ENCODE measurements at places on chromosomes 16 and 17. TPM values are rescaled to one million over a fixed set of nuclear protein-coding genes. Genes with fewer than 3 reads are reported as not detected.
A peak's percentile ranks its signal among the peaks of the same experiment; 100 is the strongest.

DNA sequence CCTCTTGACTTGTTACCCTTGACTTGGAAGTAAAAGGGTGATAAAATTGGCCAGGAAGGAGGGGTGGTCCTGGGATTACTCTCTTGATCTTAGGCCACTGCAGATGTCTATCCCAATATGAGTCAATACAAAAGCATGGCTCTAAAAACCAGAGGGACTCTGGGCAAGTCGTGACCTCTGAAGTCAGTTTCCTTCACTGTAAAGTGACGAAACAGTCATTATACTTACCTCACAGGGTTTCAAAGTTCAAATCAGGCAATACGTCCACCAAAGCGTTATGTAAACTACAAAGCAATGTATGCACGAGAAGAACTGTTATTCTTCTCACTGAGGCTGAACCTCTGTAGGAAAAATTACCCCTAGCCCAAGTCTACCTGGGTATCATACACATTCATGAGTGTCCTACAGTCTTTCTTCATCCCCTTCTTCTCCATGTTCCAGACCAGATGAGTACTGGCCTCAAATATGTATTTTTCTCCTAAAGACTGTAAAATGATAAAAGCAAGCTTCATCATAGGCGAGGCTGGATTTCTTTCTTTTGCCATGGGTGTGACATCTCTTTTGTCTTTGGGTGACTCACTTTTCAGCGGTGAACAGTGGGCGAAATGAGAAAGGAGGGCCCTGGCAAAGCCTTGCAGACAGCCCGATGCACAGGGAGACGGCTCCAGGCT lies 34.5 kb upstream of the CLEC18B start:
- no peak for DNase-seq

DNA sequence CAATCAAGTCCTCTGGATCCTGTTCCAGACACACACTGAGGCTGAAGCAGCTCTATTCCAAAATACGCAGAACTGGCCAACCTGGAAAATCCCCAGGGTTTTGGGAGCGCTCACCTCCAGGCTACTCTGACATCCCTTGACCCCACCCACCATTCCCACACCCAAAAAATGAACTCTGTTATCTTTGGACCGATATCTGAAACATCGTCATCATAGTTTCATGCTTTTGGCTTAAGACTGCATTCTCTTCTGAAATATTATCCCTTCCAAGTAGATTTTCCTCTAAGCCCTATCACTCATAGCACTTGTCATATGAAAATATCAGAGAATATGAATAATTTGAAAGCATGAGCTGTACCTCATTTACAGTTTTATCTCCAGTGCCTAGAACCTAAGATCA lies 34.7 kb downstream of the VAT1L start:
- no peak for DNase-seq

DNA sequence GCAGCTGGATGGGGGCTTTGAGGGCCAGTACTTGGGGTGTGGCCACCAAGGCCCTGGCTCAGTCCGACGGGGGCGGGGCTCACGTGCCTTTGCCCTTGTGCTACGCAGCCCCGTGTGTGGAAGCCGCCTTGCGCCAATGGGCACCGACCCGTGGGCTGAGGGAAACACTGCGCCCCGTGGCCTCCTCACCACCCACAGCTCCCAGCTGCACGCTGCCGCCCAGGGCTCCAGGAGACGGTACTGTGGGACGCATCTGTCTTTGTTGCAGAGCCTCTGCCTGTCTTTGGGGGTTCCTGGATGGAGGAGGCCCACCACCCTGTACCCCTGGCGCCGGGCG lies 7.6 kb downstream of the CDH15 start:
- no peak for DNase-seq

GRCh38 chr17:282912-283882 lies 69.4 kb downstream of the RPH3AL start:
- no peak for DNase-seq

DNA sequence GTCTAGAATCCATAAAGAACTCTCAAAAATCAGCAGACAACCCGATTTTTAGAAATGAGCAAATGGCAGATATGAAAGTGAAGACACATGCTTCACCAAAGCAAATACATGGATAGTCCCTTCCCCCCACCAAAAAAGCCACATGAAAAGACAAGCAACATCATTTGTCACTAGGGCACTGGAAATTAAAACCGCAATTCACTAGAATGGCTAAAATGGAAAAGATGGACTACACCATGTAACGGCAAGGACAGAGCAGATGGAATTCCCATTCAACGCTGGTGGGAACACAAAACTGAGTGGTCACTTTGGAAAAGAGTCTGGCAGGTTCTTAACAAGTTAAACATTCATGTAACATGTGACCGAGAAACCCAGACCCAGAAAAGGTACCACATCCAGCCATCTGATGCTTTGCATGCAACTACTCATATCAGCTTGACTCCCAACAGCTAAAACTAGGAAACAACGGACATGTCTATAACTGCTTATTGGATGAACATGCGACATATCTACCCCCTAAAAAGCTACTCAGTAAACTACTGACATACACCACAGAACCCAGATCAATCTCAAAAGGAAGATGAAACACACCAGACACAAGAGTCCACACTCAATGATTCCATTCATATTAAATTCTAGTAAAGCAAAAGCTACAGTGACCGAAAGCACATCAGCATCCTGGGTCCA lies 132.6 kb downstream of the ZNF778 start:
- no peak for DNase-seq

DNA sequence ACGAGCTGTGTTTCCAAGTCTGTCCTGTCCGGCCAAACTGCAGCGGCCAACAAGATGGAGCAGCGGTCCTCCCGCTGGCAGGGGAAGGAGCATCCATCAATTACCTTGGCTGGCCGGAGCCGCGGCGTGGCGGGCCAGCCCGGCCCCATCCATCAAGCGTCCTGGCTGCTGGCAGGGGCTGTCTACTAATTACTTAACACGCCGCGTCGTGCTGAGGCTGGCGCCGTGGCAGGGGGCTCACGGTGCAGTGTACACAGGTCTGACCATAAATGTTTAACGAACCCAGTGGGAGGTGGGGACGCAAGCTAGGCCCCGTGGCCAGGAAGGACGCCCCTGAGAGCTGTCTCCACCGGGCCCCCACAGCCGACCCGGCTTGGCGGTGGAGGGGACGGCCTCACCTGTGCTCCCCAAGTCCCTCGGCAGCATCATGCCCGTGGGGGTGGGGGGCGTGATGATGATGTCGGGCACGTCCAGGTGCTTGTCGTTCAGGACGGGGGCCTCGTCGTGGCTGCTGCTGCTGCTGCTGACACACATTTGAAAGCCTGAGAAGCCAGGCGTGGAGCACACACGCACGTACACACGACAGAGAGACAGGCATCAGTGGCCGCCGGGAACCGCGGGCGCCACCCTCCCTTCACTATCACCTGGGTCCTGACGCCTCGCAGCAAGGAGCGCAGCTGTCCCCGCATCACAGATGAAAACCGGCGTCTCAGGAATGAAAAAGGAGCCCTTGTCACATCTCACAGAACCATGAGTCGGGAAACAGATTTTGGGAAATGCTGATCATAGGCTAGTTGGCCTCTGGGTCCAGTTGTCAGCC lies 21.2 kb upstream of the GINS2 start:
- no peak for DNase-seq

DNA sequence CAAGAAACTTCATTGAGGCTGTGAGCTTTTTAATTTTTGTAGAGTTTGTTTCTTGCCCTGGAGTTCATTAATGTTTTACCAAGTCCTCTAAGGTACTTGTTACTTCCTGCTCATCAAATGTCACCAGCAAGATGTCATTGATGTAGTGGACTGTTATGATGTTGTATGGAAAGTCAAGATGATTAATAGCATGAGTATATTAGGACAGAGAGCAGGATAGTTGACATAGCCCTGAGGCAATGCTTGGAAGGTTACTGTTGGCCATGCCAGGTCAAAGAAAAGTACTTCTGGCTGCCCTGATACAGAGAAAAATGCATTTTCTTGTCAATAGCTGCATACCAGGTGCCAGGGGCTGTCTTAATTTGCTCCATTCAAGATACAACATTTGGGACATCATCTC lies 6.7 kb downstream of the KRTAP1-5 start:
- DNase-seq, result no peak

C16orf89 gene
- 1.0 TPM for total RNA-seq

DNA sequence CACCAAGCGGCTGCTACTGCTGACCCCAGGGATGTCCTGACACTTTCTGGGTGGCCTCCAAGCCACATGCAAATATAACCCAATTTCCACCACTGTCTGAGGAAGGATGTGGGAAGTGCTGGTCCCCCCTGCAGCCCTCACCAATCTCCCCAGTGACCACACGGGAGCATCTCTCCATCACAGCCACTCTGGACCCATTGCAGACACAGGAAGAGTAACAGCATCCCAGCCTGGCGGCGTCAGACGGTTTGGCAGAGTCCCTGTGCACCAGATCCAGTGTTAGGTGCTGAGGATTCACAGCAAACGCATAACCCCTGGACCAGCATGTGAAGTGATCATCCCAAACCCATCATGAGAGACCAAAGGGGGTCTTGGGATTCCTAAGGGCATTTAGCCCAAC lies 163.7 kb upstream of the TNRC6C start:
- DNase-seq, result no peak

LRRC75A gene
- total RNA-seq, result 0.39 TPM

GRCh38 chr17:19573075-19573474 lies 39.4 kb downstream of the SLC47A1 start:
- DNase-seq, result no peak

DNA sequence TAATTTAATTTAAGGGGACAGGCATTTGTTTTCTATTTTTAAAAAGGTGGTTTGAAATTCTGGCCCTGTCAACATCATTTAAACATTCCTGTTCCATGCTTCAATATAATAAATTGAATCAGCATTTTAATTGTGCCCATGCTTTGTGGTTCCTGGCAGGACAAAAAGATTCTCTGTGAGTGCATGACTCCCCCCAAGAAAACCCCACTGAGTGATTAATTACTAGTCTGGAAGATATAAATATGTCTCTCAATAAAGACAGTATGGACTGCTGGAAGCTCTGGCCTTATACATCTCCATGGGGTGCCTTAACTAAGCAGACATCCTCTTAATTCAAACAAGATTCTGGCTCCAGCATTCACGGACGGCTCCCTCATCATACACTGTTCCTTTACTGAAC lies 95.0 kb upstream of the PSMD7 start:
- DNase-seq, result no peak

- DNase-seq, result no peak
Measured at GRCh38 chr17:57514614-57515013, 230.5 kb downstream of the CCDC182 start.

- no peak for DNase-seq
Measured at GRCh38 chr17:66850692-66851091, 15.8 kb downstream of the CACNG5 start.

- DNase-seq, result no peak
Measured at GRCh38 chr16:13438064-13438463, 481.9 kb upstream of the ERCC4 start.

DNA sequence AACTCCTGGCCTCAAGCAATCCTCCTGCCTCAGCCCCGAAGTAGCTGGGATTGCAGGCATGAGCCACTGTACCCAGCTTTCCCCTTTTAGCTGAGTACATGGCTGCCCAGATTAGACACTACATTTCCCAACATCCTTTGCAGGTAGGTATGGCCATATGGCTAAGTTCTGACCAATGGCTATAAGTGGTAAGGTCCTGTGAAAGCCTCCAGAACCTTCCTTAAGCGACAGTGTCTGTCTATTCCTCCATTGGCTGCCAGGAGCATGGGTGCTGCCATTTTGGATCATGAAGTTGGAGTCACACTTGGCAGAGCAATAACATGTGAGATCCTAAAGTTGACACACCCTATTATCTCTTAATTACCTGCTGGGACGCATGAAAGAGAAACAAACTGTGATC lies 24.4 kb upstream of the CRHR1 start:
- peak; percentile 36 for DNase-seq

DNA sequence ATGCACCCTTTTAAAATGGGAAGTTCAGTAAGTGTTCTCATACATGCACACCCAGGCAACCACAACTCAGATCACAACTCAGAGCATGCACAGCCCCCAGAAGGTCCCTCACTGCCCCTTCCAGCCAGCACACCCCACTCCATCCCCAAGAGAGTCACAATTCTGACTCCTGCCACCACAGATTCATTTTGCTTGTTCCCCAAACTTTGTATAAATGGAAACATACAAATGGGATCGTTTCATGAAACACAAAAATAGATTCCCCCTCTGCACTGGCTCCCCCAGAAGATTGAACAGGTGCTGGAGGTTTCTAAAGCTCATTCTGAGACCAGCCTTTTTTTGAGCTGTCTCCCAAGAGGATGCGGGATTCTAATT lies 3.3 kb upstream of the TNFRSF13B start:
- DNase-seq, result no peak

ABCC12 gene
- not detected for total RNA-seq

DNA sequence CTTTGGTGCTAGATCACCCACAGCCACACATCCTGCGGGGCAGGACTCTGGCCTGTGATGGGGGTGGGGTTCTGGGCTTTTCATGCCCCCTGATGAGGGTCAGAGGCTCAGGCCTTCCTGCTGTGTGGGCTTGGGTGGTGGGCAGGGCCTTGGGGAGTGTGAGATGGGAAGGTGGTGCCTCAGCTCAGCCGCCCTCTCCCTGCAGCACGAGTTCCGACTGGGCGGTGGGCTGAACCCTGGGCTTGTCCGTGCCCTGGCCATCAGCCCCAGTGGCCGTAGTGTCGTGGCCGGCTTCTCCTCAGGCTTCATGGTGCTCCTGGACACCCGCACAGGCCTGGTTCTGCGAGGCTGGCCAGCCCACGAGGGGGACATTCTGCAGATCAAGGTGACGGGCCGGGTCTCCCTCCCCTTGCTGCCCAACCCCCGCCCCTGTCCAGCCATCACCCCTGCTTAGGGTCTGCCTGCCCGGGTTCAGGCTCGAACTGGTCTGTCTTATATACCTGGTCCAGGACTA lies 6.8 kb upstream of the SERPINF2 start:
- no peak for DNase-seq

XYLT1 gene
- total RNA-seq, result 7.1 TPM

- no peak for DNase-seq
Measured at GRCh38 chr16:67283826-67284555, 4.7 kb downstream of the PLEKHG4 start.

KRTAP4-9 gene
- total RNA-seq, result not detected

DNA sequence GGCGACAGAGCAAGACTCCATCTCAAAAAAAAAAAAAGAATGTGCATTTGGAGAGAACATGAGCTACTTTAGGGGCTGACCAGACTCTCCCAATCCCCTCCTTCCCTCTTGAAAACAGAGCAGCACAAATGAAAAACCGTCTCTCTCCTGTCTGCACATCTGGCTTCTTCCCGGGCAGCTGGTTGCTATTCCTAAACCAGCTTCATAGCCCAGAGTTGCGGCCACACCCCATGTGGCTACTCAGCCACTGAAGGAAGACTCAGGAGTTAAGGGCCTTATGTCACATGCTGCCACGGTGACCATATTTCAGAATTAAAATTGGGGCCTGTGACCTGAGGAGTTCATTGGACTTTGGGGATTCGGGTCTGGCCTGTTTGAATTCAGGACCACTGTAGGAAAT lies 48.3 kb downstream of the KATNIP start:
- no peak for DNase-seq

- DNase-seq, result no peak
Measured at GRCh38 chr16:72897707-72898106, 150.2 kb downstream of the ZFHX3 start.

GRCh38 chr16:81531419-81531821 lies 86.8 kb downstream of the CMIP start:
- DNase-seq, result no peak

GRCh38 chr17:64005734-64006167 lies 7.6 kb downstream of the PRR29 start:
- DNase-seq, result peak; percentile 57

GRCh38 chr16:86872833-86873232 lies 294.5 kb downstream of the FOXL1 start:
- no peak for DNase-seq

HBZ gene
- not detected for total RNA-seq

Data from H4 (cell line).